ENCODE measurements at places on chromosomes 11 and 22. TPM values are rescaled to one million over a fixed set of nuclear protein-coding genes. Genes with fewer than 3 reads are reported as not detected.
A peak's percentile ranks its signal among the peaks of the same experiment; 100 is the strongest.

DNA sequence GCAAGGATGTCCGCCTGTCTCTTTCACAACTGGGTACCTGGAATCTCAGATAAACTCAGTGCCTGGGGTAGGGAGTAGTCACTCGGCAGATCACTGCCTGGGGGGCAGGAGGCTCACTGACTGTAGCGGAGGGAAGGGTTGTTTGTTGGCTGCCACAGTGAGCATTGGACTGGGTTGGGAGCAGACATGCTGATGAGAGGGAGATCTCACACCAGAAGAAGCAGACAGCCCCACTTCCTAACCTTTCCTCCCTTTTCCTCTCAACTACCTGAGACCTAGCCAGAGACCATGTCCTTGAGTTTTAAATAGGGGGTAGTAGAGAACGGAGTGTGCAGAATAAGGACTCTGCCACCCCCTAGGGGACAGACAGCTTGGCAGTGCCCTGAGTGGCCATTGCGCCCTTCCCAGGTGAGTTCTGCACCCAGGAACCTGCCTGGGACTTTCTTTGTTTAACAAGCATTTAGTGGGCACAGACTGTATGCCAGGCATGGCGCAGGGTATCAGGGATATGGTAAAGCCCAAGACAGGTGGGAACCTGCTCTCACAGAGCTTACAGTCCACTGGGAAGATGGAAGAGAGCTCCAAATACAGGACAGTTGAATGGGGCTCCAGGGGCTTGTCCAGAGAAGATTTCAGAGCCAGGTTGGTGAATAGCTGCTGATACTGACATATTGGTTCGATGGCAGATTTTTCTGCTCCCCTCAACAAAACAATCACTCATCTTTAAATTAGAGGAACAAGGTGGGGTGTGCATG, 115.7 kb upstream of the NNMT start:
- H3K27me3 ChIP-seq: no peaks in the 10 kb centered on the region
- no peaks in the 10 kb centered on the region for H3K36me3 ChIP-seq
- H3K27ac ChIP-seq: peak overlapping the region; percentile 96
- H3K4me1 ChIP-seq: peaks cover 76% of the 10 kb centered on the region

DNA sequence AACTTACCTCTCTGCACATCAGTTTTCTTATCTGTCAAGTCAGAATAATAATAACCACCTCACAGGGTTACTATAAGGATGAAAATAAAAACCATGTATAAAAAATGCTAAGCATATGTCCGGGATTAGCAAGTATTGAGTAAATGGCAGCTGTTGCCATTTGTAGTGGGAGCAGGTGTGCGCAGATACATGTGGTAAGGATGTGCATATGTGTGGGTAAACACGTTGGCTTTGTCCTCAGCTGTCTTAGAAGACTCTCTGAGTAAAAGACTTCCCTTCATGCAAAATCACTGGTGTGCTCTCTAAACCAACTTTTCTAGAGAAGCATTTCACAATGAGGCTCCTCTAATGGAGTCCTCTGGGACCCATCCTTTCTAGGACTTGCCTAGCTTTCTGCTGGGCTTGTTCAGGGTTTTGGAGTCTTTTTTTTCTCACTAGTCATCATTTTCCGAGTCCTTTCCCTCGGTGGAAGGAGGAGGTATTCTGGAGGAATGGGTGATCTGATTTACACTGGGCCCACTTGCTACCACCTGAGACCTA, 62.4 kb downstream of the NELL1 start:
- H3K36me3 ChIP-seq: no peaks in the 10 kb centered on the region
- no peaks in the 10 kb centered on the region for H3K27me3 ChIP-seq
- no peak overlapping the region for H3K4me3 ChIP-seq
- DNase-seq: no peak
- H3K27ac ChIP-seq: no peak overlapping the region
- no peaks in the 10 kb centered on the region for H3K4me1 ChIP-seq

GRCh38 chr11:43907028-43907975, 26.7 kb downstream of the ALKBH3 start:
- H3K36me3 ChIP-seq: peaks cover 62% of the 10 kb centered on the region
- H3K27ac ChIP-seq: no peak overlapping the region
- H3K4me1 ChIP-seq: peaks cover 35% of the 10 kb centered on the region
- H3K4me3 ChIP-seq: no peak overlapping the region
- DNase-seq: no peak
- no peaks in the 10 kb centered on the region for H3K27me3 ChIP-seq

DNA sequence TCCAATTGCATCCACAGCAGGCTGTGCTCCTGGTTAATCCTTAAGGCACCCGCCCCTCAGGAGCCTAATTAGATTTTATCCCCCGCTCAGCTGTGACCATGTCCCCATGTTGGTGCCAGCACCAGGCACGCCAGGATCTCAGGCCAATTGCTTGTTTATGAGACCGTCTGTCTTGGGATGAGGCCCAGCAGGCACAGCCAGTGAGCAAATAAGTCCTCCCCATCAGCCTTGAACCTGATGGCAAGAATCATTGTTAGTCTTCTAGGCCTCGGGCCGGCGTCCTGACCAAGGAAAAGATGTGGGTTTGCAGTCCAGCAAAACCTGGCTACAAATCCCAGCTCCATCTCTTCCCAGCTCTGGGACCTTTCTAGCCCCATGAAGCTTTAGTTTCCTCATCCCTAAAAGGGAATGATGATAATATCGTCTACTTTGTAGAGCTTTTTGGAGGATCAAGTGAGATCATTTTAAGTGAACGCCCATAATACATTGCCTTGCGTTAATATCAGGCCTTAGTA, 57.3 kb downstream of the TP53I11 start:
- peaks cover 13% of the 10 kb centered on the region for H3K27me3 ChIP-seq
- H3K4me3 ChIP-seq: no peak overlapping the region
- DNase-seq: no peak
- no peaks in the 10 kb centered on the region for H3K36me3 ChIP-seq
- peaks cover 23% of the 10 kb centered on the region for H3K4me1 ChIP-seq

DNA sequence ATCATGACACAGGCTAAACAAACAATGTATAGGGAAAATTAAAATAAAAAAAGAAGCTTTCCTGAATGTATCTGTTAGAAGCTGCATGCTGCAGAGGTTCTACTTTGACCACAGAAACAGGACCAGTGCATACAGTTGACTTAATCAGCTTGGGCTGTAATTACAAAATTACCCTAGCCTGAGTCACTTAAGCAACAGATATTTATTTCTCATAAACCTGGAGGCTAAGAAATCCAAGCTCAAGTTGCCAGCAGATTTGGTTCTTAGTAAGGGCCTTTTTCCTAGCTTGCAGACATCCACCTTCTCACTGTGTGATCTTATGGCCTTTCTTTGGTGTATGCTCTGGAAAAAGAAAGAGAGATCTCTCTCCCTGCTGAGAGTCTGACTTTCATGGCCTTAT, 946.5 kb upstream of the RAG2 start:
- no peak for DNase-seq
- H3K36me3 ChIP-seq: no peaks in the 10 kb centered on the region
- H3K4me1 ChIP-seq: no peaks in the 10 kb centered on the region
- H3K4me3 ChIP-seq: no peak overlapping the region
- H3K27me3 ChIP-seq: no peaks in the 10 kb centered on the region

Gene CSRP3
- not detected for total RNA-seq

Gene MS4A10
- not detected for total RNA-seq

Measured in stomach (tissue), 19 donors.